ENCODE measurements at places on chromosomes 16 and 17. TPM values are rescaled to one million over a fixed set of nuclear protein-coding genes. Genes with fewer than 3 reads are reported as not detected.

DNA sequence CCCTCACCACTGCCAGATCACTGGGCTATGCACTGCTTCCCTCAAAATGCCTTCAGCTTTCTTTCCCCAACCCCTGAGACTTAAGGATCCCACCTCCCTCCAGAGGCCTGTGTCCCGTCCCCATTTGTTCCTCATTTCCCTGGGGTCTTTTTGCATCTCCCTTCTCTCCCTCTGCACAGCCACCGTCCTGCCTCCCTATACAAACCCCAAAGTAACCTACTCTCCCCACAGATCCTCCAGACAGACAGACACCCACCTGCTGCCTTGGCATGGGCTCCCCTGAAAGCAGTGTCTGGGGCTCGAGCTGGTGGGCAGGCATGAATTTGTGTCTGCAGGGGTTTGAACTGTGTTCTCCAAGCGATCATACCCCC is 69.4 kb upstream of the TNRC6C start:
- H3K27ac ChIP-seq: peak overlapping the region; percentile 28
- DNase-seq: no peak
- peak overlapping the region; percentile 55 for H3K4me3 ChIP-seq

Gene FAM83G
- total RNA-seq: 15.7 TPM

Gene GDPD3
- 6.6 TPM for total RNA-seq

DNA sequence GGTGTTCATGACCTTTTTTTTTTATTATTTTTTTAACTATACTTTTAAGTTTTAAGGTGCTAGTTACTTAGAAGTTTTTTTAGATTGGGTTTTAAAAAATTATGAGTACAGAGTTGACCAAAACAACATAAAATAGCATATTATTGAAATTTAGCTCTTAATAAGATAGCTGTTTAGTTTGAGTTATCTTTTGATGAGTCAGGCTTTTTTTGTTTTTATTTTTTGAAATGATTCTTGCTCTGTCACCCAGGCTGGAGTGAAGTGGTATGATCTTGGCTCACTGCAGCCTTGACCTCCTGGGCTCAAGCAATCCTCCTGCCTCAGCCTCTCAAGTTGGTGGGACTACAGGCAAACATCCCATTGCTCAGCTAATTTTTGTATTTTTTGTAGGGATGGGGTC is 13.6 kb downstream of the ZNF750 start:
- H3K27ac ChIP-seq: no peak overlapping the region
- H3K36me3 ChIP-seq: peaks cover 36% of the 10 kb centered on the region
- H3K27me3 ChIP-seq: no peaks in the 10 kb centered on the region

Gene ZNF385C
- 0.16 TPM for total RNA-seq

DNA sequence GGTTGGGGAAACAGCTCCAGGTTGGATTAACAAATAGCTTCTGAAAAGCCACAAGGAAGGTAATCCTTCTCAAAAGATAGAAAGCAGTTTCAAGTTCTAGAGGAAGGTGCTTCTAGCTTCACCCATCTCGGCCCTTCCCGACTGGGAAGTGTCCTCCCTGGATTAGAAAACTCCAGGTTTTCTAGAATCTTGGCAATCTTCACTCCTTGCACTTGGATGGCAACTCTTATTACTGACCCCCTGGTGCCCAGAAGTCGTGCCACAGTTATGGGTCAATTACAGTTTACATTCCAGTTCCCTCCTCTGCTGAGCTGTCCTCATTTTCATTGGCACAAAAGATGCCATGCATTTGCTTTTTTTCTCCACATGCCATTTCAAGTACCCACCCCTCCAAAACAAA is 65.6 kb downstream of the SMG6 start:
- no peak for DNase-seq
- H3K4me3 ChIP-seq: no peak overlapping the region
- H3K36me3 ChIP-seq: peaks cover 52% of the 10 kb centered on the region
- no peaks in the 10 kb centered on the region for H3K27me3 ChIP-seq

- peaks cover 2% of the 10 kb centered on the region for H3K27me3 ChIP-seq
- no peak overlapping the region for H3K27ac ChIP-seq
- H3K36me3 ChIP-seq: no peaks in the 10 kb centered on the region
- no peak for DNase-seq
Measured at GRCh38 chr16:17633181-17633951, 162.6 kb upstream of the XYLT1 start.

- peaks cover 6% of the 10 kb centered on the region for H3K36me3 ChIP-seq
- no peak for DNase-seq
- H3K27me3 ChIP-seq: peaks cover 4% of the 10 kb centered on the region
Measured at GRCh38 chr17:77965352-77965751, 6.8 kb downstream of the TNRC6C start.

DNA sequence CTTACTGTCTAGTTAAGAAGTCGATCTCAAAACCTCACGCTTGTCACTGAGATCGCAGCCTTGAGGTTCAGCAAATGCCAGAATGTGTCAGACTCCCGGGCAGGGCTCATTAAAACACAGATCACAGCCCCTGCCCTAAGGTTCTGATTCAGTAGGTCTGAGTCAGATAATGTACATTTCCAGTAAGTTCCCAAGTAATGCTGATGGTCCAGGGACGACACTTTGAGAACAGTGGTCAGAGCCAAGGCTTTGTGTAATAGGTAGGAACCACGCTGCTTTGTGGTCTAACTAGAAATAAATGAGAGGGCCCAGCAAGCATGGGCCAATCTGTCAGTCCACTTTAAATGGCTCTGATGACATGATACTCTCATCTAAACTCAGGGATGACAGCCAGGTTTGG is 228.6 kb downstream of the ZFHX3 start:
- no peaks in the 10 kb centered on the region for H3K36me3 ChIP-seq
- peaks cover 6% of the 10 kb centered on the region for H3K27me3 ChIP-seq
- no peak for DNase-seq
- no peak overlapping the region for H3K27ac ChIP-seq

All from activated CD4-positive, alpha-beta T cell treated with anti-CD3 and anti-CD28 coated beads, Interleukin-2, amount 10 ng/mL, durations not matched to agents 24 days and 14 days (primary cell).